Heart right ventricle (tissue), 16 donors: ENCODE measurements at places on chromosomes 4 and X. TPM values are rescaled to one million over a fixed set of nuclear protein-coding genes. Genes with fewer than 3 reads are reported as not detected.

The TCEAL2 gene
- 0.31 TPM for total RNA-seq

The MAGEA4 gene
- not detected for total RNA-seq

The RIBC1 gene
- 1.6 TPM for total RNA-seq

The PDHA2 gene
- total RNA-seq: not detected

The EXOC1L gene
- not detected for total RNA-seq

DNA sequence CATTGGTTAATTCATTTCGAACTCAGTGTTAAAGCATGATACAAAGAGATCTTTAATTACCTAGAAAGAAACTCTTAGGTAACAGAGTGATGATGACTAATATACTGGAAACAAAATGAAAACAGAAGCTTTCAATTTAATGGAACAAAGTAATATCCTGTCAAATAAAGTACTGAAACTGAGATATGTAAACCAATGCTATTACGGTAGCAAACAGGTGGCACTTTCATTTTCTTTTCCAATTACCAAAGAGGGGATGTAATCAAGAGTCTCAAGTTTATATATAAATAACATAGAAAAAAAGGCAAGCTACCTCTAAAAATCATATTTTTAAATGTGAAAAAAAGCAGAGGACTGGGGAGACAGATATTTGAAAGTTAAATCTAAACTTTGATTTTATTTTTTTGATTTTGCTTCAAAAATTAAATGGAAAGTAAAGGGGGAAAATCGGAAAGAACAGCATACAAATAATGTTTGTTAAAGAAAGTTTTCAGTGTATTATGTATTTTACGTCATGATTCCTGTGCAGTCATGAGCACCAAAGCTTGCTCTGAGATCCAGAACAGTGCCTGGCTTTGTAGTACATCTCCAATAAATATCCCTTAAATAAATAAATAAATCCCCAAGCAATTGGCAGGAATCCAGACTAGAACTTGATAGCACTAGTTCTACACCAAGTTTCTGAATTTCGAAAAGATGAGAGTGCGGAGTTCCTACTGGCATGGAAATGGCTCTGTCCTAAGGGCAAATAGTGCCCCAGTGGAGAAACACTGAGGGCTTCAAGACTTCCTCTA lies 25.0 kb upstream of the RAPGEF2 start:
- no peak overlapping the region for H3K27ac ChIP-seq
- no peaks in the 10 kb centered on the region for H3K36me3 ChIP-seq
- H3K27me3 ChIP-seq: no peaks in the 10 kb centered on the region
- H3K4me1 ChIP-seq: no peaks in the 10 kb centered on the region

GRCh38 chrX:113770071-113770470 lies 813.8 kb upstream of the HTR2C start:
- no peak overlapping the region for H3K27ac ChIP-seq
- no peak for DNase-seq
- no peak overlapping the region for H3K4me3 ChIP-seq

DNA sequence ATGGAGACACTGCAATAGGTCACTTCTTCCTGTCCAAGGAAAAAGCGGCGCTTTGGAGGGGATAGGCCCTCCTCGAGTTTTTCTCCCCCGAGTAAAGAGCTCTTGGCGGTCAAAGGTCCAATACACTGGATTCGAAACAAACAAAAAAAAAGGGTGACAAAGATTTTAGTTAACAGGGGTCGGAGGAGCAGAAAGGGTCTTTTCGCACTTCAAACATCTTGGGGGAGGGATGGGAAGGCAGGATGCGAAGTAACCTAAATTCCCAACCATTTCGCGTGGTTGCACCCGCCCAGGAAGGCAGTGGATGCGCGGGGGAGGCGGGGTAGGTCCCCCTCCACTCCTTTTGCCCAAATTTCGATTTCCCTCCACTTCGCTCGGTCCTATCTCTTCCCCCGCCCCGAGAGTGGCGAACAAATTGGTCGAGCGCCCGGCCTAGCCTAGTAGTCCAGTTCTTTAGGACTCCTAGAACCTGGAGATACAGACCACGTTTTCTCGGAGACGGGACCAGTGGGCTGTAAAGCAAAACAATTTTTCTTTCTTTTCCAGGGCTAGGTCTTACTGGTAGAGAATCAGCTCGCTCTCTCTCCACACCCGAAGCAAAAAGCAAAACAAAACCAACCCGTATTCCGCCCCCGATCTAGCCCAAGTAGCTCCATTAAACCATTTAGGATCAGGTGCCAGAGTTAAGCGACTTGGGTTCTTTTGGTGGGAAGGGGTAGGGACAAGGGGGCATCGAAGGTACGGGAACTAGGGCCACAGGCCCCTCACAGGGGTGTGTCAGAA lies 2.0 kb upstream of the STAG2 start:
- DNase-seq: peak; percentile 46
- no peaks in the 10 kb centered on the region for H3K27me3 ChIP-seq
- H3K4me3 ChIP-seq: peak overlapping the region; percentile 35
- peaks cover 5% of the 10 kb centered on the region for H3K4me1 ChIP-seq

GRCh38 chr4:14916554-14917297 lies 85.6 kb upstream of the CPEB2 start:
- H3K27me3 ChIP-seq: no peaks in the 10 kb centered on the region
- no peaks in the 10 kb centered on the region for H3K36me3 ChIP-seq
- H3K4me1 ChIP-seq: no peaks in the 10 kb centered on the region
- no peak overlapping the region for H3K4me3 ChIP-seq
- H3K27ac ChIP-seq: peak overlapping the region; percentile 64

DNA sequence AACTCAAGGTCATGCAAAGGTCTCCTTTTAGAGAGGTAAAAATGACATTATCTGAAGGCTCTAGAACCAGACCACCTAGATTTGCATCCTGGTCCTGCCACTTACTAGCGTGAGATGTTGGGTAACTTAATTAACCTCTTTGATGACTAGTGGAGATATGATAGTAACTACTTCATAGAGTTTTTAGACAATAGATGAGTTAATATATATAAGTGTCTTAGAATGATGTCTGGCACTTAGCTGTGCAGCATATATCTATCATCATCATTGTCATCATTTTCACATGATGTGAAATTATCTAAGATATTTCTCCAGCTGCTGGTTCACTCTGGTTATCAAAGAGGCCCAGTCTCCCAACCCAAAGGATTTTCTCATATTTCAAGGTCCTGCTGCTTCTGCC lies 126.1 kb upstream of the DCLK2 start:
- DNase-seq: no peak
- no peak overlapping the region for H3K27ac ChIP-seq
- no peak overlapping the region for H3K4me3 ChIP-seq
- no peaks in the 10 kb centered on the region for H3K36me3 ChIP-seq

DNA sequence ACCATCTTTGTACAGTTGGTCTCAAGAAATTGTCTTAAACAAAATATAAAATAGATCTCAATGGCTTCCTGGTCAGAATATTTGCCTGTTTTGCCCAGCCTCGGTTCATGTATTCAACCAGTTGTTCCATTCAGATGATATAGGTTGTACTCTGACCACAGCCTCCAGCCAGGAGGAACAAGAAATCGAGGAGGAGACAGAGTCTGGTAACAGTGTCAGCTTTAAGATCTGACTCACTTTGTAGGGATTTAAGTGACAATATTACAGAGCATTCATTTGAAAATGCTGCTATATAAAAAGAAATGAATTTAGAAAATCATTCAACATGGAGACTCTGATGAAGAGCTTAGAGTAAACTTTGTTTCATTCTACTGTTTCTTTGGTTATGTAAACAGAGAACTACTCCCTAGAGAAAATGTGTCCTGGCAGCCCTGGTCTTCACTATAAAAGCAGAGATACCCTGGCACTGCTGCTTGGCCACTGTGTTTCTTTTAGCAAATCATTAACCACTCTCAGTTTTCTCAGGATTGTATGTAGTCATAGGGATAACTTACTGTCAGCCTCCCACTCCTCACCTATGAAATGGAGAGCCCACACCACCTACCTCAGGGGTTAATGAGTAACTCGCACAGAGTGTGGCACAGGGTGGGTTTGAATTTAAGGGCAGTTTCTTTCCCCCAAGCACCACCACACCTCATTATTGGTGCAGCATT lies 53.5 kb downstream of the PAGE2 start:
- H3K36me3 ChIP-seq: peaks cover 13% of the 10 kb centered on the region
- no peak for DNase-seq
- no peaks in the 10 kb centered on the region for H3K27me3 ChIP-seq
- no peaks in the 10 kb centered on the region for H3K4me1 ChIP-seq
- no peak overlapping the region for H3K4me3 ChIP-seq

- H3K4me3 ChIP-seq: no peak overlapping the region
- H3K4me1 ChIP-seq: no peaks in the 10 kb centered on the region
- no peaks in the 10 kb centered on the region for H3K36me3 ChIP-seq
- no peak overlapping the region for H3K27ac ChIP-seq
- DNase-seq: no peak
These were observed 481.7 kb upstream of the NR3C2 start for GRCh38 chr4:148923881-148924280.

GRCh38 chrX:18434896-18435295 lies 9.5 kb downstream of the CDKL5 start:
- H3K4me1 ChIP-seq: no peaks in the 10 kb centered on the region
- no peak overlapping the region for H3K27ac ChIP-seq
- DNase-seq: no peak
- H3K27me3 ChIP-seq: no peaks in the 10 kb centered on the region

GRCh38 chrX:74286950-74287740 lies 16.8 kb upstream of the ZCCHC13 start:
- no peak overlapping the region for H3K4me3 ChIP-seq
- no peak for DNase-seq
- H3K27me3 ChIP-seq: no peaks in the 10 kb centered on the region
- peaks cover 42% of the 10 kb centered on the region for H3K36me3 ChIP-seq
- H3K27ac ChIP-seq: no peak overlapping the region

GRCh38 chrX:17072721-17073230 lies 126.3 kb downstream of the REPS2 start:
- H3K4me1 ChIP-seq: peaks cover 3% of the 10 kb centered on the region
- no peaks in the 10 kb centered on the region for H3K36me3 ChIP-seq
- H3K4me3 ChIP-seq: no peak overlapping the region
- no peak overlapping the region for H3K27ac ChIP-seq

GRCh38 chrX:73940893-73941470 lies 363.0 kb upstream of the ZCCHC13 start:
- peaks cover 11% of the 10 kb centered on the region for H3K4me1 ChIP-seq
- H3K4me3 ChIP-seq: no peak overlapping the region
- H3K27me3 ChIP-seq: no peaks in the 10 kb centered on the region
- DNase-seq: no peak
- no peaks in the 10 kb centered on the region for H3K36me3 ChIP-seq

DNA sequence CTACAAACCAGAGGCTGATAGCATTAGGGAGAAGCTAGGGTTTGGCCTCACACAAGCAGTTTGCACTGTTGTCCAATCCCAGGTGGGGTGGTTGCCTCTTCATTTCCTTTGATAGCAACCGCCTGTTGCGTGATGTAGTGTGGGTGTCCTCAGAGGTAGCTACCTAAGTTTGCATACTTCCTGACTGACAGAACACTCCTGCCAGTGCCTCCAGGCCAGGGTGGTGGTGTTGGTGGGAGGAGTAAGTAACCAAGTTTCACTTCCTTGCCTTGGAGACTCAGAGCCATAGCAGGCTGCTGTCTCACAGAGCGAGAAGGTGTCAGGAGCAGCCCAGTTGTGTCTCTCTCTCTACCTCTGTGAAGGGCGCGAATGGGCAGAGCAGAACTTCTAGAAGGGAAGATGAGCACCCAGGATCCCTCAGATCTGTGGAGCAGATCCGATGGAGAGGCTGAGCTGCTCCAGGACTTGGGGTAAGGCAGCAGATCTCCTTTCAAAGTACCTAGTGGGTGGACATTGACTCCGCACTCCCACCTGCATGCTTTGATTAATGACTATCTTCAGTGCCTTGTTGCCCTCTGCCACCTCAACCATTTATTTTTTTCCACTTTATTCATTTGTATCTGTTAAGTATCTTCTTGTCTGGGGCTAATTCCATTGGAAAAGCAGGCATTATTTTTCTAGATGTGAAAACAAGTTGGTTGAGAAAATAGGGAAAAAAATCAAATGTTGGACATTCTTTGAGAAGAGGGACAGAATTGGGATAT lies at the start of gene DAPP1:
DAPP1 (plus strand) TSS at position 283 of the 764 bp plus-strand sequence; CDS start at position 370, 87 bp downstream.
- H3K4me3 ChIP-seq: no peak within 1 kb of the TSS
- no peaks in the 10 kb centered on the region for H3K27me3 ChIP-seq
- no peaks in the 10 kb centered on the region for H3K36me3 ChIP-seq

DNA sequence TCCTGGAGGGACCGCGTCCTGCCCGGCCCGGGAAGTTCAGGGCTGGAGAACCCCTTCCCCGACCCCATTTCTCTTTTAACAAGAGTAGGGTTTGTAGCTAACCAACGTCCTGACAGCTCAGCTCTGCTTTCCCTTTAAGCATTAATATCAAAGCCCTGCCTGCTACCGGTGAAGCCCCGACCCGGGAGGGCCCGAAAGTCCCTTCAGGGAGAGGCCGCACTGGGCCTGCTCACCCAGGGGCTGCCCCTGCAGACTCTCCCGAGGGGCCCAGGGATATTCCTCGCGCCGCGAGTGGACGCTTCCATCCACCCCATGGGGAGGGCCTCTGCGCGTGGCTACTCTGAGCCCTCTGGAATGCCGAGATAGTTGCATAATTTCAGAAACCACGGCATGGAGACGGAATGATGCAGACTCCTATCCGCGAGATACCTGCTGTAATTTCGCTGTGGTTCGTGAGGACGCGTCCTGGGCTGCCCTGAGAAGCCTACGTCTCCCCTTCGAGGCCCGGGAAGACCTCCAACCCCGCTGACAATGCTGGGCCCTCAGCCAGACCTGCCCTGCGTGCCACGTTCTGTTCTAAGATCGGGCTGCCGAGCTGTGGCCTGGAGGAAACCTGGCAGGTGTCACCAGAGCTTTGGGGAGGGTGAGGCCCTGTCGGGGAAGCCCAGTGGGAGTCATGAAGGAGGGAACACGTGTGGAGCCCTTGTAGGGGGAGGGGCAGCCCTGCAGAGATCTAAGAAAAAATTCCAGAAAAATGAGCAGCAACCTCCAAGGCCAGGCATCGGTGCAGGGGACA lies 999 bp upstream of the CTBP1 start:
- H3K27me3 ChIP-seq: no peaks in the 10 kb centered on the region
- H3K4me1 ChIP-seq: peaks cover 47% of the 10 kb centered on the region
- peak overlapping the region; percentile 80 for H3K4me3 ChIP-seq
- DNase-seq: no peak
- peak overlapping the region; percentile 99 for H3K27ac ChIP-seq

DNA sequence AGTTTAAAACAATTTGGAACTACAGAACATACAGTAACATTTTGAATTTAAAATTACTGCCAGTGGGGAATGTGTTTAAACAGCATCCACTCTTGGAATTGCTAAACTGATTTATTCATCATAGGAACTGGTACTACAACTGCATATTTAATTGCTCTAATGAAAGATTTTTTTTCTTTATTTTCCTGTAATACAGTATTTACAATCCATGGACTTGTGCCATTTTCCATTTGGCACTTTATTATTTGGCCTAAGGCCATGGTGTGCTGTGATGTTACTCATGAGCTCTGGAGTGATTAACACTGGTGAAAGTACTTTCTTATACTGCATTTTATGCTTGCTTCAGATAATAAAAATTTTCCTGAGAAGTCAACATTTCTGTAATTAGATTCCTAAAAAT lies 69.7 kb upstream of the NUDT6 start:
- no peak for DNase-seq
- H3K27me3 ChIP-seq: no peaks in the 10 kb centered on the region
- no peak overlapping the region for H3K27ac ChIP-seq
- no peaks in the 10 kb centered on the region for H3K36me3 ChIP-seq
- no peak overlapping the region for H3K4me3 ChIP-seq

GRCh38 chrX:134174273-134174660 lies 62.7 kb upstream of the CCDC160 start:
- no peak for DNase-seq
- no peaks in the 10 kb centered on the region for H3K36me3 ChIP-seq
- H3K27me3 ChIP-seq: peaks cover 84% of the 10 kb centered on the region
- H3K4me3 ChIP-seq: no peak overlapping the region
- H3K27ac ChIP-seq: no peak overlapping the region

GRCh38 chrX:153708415-153708814 lies 15.8 kb downstream of the BCAP31 start:
- no peaks in the 10 kb centered on the region for H3K4me1 ChIP-seq
- H3K27me3 ChIP-seq: no peaks in the 10 kb centered on the region
- peak; percentile 60 for DNase-seq
- H3K4me3 ChIP-seq: no peak overlapping the region
- H3K27ac ChIP-seq: no peak overlapping the region
